ENCODE measurements at places on chromosomes 3 and 15.

GRCh38 chr3:45684327-45684892 is 4.8 kb upstream of the SACM1L start:
- H3K4me1 ChIP-seq, result peaks cover 15% of the 10 kb centered on the region
- no peaks in the 10 kb centered on the region for H3K27me3 ChIP-seq
- DNase-seq, result no peak
- no peak overlapping the region for H3K4me3 ChIP-seq
- peaks cover 16% of the 10 kb centered on the region for H3K36me3 ChIP-seq

- H3K4me3 ChIP-seq, result no peak overlapping the region
- H3K4me1 ChIP-seq, result no peaks in the 10 kb centered on the region
- no peaks in the 10 kb centered on the region for H3K36me3 ChIP-seq
Measured at GRCh38 chr3:52012699-52013098, 17.0 kb upstream of the RPL29 start.

GRCh38 chr15:94677202-94677790 is 445.9 kb downstream of the MCTP2 start:
- no peaks in the 10 kb centered on the region for H3K4me1 ChIP-seq
- H3K27me3 ChIP-seq, result no peaks in the 10 kb centered on the region
- DNase-seq, result peak; percentile 16
- no peak overlapping the region for H3K4me3 ChIP-seq

DNA sequence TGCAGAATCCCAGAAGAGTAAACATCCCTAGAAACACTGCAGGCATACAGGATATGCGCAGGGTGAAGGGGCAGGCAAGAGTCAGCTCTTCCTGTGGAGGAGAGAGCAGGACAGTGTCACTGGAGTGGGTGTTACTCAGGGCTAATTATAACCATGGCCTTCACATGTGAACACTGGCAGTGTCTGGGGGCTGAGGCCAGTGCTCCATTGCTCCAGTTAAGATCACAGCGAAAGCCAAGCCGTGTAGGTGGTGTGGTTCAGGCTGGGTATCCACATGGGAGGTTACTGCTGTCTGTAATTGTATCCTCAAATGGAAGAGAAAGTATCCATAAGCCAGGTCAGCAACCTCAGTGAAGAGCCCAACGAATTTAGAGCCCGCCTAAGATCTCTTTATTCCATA is 84.6 kb downstream of the MESD start:
- no peak for DNase-seq
- H3K36me3 ChIP-seq, result no peaks in the 10 kb centered on the region
- no peaks in the 10 kb centered on the region for H3K4me1 ChIP-seq
- no peak overlapping the region for H3K27ac ChIP-seq

- no peak for DNase-seq
- H3K36me3 ChIP-seq, result no peaks in the 10 kb centered on the region
- no peaks in the 10 kb centered on the region for H3K27me3 ChIP-seq
- no peak overlapping the region for H3K4me3 ChIP-seq
Measured at GRCh38 chr15:75065851-75066509, 42.6 kb downstream of the PPCDC start.
